ENCODE measurements at places on chromosomes 4 and X. TPM values are rescaled to one million over a fixed set of nuclear protein-coding genes. Genes with fewer than 3 reads are reported as not detected.

PCDH7 gene
- polyA plus RNA-seq = not detected

SLC34A2 gene
- not detected for polyA plus RNA-seq

MAB21L2 gene
- 0.08 TPM for polyA plus RNA-seq

MAGEB17 gene
- not detected for polyA plus RNA-seq

CENPVL2 gene
- polyA plus RNA-seq = not detected
